ENCODE measurements at places on chromosomes 1 and 21.
A peak's percentile ranks its signal among the peaks of the same experiment; 100 is the strongest.

DNA sequence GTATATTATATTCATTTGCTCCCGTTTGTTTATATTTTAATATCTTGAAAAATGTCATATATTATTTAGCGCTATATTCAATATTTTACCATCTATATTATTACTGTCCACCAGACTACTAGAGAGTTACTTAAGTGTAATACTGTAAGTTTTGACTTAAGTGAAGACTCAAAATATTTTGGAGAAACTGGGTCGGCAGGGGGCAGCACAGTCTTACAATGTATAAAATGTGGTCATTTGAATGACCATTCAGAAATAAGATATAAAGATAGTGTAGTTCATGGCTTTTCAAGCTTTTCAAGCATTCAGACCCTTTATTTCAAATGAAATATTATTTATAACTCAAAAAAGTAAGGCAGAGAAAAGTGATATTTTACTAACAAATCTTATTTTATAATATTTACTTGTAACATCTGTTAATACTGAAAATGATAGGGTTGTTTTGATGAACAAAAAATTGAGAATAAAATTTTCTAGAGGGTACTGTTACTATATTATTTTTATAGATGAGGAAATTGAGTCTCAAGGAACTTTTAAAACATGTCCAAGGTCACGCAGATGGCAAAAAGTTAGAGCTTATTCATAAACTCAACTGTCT is 89.0 kb upstream of the SERTAD4 start:
- peak; percentile 85 for DNase-seq

DNA sequence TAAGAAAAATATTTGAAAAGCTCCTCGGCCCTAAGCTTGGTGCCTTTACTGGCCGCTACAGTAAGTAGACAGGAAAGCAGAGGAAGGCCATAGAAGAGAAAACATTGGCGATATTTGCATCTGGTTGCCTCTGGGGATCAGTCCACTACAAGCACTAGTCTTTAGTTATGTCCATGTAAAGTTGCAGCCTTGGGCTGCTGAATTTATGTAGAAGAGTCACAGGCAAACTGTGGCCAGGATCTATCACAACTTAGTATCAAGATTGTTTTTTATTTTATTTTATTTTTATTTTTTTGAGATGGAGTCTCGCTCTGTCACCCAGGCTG is 228.7 kb upstream of the CAMK1G start:
- DNase-seq, result no peak

- DNase-seq, result no peak
These were observed 46.4 kb downstream of the TMCC2 start for GRCh38 chr1:205274041-205274691.

DNA sequence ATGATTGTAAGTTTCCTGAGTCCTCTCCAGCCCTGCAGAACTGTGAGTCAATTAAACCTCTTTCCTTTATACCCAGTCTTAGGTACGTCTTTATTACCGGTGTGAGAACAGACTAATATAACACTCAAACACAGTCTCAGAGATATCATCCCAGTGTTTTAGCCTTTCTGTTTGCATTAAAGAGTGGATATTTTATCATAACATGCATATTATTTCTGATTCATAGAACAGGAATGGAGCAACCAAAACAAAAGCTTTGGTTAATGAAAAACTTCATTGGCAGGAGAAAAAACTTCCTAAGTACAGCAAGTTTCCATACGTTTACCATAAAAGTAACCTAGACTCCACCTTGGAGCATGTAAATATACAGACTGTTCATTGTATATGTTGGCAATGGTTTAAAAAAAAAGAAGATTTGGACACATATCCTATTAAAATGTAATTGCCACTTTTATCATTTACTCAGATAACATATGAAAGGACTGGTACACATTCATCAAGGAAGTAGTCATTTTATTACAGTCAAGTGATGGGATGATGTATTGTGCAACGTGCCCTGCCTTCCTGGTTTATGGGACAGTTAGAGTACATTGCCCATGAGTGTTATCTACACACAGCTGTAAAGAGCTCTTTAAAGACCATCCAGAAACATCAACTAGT is 144.8 kb downstream of the ETS2 start:
- DNase-seq, result no peak

- DNase-seq, result no peak
These were observed 237.1 kb downstream of the SLC45A1 start for GRCh38 chr1:8554956-8555534.

DNA sequence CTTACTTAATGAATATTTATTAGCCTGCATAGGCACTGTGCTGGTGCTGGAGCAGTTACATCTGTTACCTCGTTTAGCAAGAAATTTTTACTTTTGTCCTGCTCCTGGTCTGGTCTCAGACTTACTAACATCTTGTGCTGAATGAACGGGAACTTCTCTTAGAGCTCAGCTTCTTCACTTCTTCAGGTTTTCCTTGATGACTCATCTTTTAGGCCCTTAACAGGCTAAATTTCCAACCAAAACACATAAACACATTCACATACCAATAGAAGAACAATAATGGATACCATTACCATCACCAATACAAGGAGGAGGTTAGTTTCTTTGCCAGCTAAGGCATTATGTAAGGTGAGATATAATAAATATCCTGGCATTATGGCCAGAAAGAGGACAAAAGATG is 68.9 kb downstream of the IFI44 start:
- DNase-seq, result no peak

- no peak for DNase-seq
These were observed 10.5 kb downstream of the AXDND1 start for GRCh38 chr1:179376223-179376622.

DNA sequence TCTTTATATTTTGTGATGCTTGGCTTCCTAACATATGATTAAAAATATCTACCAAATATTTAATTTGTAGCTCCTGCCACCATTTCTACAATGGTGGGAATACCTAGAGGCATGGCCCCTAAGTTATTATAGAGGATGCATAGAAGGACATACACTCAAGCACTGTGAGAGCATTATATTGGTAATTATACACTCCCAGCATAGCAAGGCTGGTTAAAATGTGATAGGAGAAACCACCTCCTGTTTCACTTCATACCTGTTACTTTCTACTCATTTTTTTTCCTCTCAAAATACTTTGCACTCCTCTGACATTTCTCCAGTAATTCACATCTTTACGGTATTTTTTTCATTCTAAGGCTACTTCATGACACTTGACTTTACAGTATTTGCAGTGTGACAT is 92.9 kb downstream of the HS2ST1 start:
- DNase-seq, result no peak

GRCh38 chr21:33434770-33435360 is 31.7 kb downstream of the IFNGR2 start:
- DNase-seq, result peak; percentile 37

DNA sequence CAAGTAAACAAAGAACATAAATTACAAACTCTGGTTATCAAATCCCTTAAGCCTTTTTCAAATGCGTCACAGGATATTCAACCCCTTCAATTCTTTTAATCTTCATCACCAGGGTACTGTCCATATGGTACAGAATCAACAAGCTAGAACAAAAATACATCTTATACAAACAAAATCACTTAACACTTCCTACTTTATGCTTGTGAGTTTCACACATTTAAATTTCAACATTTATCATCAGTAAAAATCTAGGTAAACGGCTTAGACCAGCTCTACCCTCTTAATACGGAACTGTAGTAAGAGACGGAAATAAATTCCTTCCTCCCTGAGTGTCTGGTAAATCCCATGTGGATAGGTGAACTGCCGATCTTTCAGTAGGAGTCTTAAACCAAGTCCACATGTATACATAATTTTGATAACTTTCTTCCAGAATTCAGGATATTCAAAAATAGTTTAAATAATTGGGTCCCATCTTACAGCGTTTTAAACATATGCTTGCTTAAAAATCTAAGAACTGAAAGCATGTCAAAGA is 1.0 kb downstream of the CCDC181 start:
- DNase-seq, result no peak

GRCh38 chr1:39361446-39361845 is 130.0 kb upstream of the BMP8A start:
- no peak for DNase-seq

- no peak for DNase-seq
These were observed 110.2 kb downstream of the FCRL5 start for GRCh38 chr1:157442065-157442464.

GRCh38 chr21:18384771-18385170 is 18.8 kb downstream of the TMPRSS15 start:
- DNase-seq, result no peak

DNA sequence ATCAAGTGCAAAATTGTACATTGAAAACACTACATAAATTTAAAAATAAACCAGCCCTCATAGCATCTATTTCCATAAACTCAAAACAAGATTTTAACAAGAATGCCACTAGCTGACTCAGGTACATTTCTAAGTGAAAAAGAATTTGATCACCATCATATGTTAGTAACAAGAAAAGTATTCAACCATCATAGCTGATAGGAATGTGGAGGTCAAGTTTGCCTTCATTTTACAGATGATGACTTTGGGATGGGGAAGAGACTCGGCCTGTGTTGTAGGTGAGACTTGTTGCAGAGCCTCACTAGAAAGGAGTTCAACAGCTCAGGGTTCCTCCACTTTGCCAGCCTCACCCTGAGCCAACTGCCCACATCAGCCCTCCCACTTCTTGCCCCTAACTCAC is 318.8 kb upstream of the FAM78B start:
- no peak for DNase-seq

GRCh38 chr1:92855236-92855635 is 23.4 kb downstream of the RPL5 start:
- no peak for DNase-seq
